ENCODE measurements at places on chromosomes 6 and 20. TPM values are rescaled to one million over a fixed set of nuclear protein-coding genes. Genes with fewer than 3 reads are reported as not detected.

DNA sequence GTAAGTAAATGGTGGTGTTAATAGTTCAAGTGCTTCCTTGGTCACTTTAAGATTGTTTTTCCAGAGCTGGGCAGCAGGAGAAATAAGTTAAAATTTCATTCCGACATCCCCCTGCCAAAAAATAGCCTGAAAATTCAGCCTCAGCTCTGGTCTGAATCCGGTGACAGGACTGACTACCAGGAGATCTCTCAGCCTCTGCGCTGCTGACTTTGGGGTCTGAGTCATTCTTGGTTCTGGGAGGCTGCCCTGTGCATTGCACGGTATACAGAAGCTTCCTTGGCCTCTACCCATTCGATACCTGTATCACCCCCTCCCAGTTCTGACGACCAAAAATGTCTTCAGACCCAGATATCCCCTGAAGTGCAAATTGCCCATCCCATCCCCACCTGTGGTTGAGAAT is 36.3 kb upstream of the TFAP2C start:
- DNase-seq: no peak

GRCh38 chr20:17810847-17811627 is 111.3 kb downstream of the BANF2 start:
- DNase-seq: no peak

GRCh38 chr6:34138914-34139510 is 6.9 kb downstream of the GRM4 start:
- no peak for DNase-seq

DNA sequence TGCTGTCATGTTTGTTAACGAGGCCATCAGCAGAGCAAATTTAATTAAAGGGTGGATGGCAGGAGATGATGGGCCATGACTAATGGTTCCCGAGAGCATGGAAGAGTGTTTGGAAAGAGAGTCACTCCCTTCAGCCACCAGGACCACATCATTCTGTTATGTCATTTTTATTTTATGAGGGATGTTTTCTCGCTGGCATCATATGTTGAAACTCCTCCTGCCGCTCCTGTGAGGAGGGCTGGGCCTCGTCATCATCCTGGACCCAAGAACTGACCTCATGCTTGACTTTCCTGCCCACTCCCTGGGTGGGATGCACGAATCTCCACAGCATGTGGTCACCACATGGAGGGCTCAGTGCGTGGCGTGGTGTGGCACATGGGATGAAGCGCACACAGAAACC is 86.4 kb upstream of the FRMD1 start:
- no peak for DNase-seq

DNA sequence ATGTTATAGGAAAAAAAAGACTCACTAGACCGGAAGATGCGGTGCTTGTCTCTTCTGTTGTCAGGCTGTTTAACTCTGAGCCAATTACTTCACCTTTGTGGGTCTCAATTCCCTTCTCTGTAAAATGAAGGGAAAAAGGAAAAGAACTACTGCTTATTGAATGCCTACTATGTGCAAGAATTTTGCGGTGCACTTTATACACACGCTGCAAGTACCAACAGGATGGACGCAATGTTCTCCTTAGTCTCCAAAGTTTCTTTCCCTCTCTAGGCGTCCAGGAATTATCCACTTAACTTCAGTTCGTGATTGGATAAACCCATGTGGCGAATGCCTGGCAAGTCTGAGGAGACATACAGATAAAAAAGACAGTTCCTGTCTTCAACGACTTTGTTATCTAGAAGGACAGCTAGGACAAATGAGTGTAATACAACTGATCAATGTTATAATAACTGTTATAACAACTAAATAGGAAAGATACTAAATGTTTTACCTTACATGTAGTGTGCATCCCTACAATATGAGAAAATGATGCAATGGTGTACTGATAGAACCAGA is 69.0 kb upstream of the JARID2 start:
- no peak for DNase-seq

- DNase-seq: no peak
Observed at GRCh38 chr6:90271831-90272230, 24.8 kb downstream of the BACH2 start.

DNA sequence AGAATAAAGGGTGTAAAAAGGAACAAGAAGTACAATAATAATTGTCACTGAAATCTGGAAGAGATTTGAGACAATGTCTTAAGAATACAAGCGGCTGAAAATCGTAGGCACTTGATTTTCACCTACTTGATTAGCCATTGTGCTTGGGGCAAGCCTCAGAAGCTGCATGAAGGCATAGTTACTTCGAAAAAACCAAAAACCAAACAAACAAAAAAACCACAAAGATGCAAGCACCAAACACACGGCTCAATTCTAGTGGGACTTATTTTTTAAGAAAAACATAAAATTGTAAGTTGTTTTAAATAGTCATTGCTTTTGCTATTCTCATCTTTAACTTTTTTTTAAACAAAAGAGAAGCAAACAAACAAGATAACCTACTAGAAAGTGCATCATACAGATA is 235.6 kb downstream of the OGFRL1 start:
- no peak for DNase-seq

Gene CLVS2
- total RNA-seq: not detected

Gene HLA-DMB
- total RNA-seq: 2.5 TPM

All from RPMI7951 (cell line).